ENCODE measurements at places on chromosomes 5 and 9. TPM values are rescaled to one million over a fixed set of nuclear protein-coding genes. Genes with fewer than 3 reads are reported as not detected.

DNA sequence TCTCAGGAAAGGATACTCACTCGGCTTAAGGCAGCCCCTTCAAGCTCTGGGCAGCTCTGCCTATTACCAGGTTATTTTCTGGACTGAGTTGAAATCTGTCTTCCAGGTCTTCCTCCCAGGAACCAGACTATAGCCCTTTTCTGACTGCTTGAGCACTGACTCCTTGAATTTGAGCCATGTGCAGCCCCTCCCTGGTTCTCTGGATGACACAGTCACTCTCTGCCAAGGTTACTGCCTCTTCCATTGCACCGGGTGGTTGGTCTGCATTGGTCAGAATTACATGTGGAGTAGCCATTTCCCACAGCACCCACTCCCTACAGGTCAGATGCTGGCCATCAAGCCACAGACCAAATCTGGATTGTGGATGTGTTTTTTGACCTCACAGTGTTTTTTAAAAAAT, 81.9 kb downstream of the KLF4 start:
- H3K27ac ChIP-seq, result no peak overlapping the region
- no peak overlapping the region for H3K4me3 ChIP-seq
- no peak for DNase-seq
- H3K27me3 ChIP-seq, result peaks cover 2% of the 10 kb centered on the region

- peaks cover 4% of the 10 kb centered on the region for H3K4me1 ChIP-seq
- H3K27me3 ChIP-seq, result no peaks in the 10 kb centered on the region
- DNase-seq, result no peak
- no peak overlapping the region for H3K4me3 ChIP-seq
- no peaks in the 10 kb centered on the region for H3K36me3 ChIP-seq
- no peak overlapping the region for H3K27ac ChIP-seq
Observed at GRCh38 chr9:83425240-83425639, 113.0 kb downstream of the FRMD3 start.

DNA sequence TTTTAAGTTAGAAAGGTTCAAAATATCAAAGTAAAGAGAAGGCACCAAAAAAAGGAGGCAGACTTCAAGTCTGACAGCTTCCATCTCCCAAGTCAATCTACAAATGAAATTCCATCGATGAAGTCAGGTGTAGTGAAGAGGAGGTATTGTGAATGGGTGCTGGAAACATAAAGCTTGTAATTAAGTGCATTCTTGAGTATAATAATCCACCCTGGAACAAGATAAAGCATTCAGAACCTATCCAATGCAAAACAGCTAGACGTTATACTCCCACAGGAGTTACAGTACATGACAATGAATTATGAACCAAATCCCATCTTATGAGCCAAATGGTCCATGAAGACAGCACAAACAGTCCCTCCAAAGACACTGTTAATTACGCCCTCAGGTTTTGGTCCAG, 22.3 kb downstream of the BNC2 start:
- DNase-seq, result no peak
- H3K36me3 ChIP-seq, result no peaks in the 10 kb centered on the region
- no peaks in the 10 kb centered on the region for H3K4me1 ChIP-seq
- no peaks in the 10 kb centered on the region for H3K27me3 ChIP-seq
- H3K27ac ChIP-seq, result no peak overlapping the region
- H3K4me3 ChIP-seq, result no peak overlapping the region

GRCh38 chr9:98815391-98815951, 8.0 kb downstream of the GALNT12 start:
- H3K27ac ChIP-seq, result no peak overlapping the region
- H3K36me3 ChIP-seq, result peaks cover 11% of the 10 kb centered on the region
- H3K27me3 ChIP-seq, result no peaks in the 10 kb centered on the region

The SOHLH1 gene
- not detected for total RNA-seq

DNA sequence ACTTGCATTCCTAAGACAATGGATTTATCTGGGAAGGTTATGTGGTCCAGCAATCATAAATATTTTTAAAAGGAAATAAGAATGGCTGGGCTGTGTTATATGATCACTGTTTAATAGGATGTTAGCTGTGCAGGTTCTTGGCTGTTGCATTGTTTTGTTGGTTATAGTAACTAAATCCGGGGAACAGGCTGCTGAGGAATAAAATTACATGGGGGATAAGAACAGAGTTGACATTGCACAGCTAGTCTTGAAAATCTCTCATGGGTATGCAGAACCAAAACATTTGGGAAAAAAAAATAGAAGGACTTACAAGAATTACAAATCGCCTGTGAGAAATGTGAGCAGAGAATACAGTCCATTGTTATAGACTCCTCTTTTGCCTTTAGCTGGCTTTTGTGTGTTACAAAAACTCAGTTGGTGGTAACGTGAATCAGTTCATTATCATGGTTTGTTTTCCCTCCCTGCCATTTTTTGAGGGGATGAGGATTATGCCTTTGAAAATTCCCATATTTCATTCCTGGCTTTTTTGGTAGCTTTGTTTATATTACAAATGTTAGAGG, 375.3 kb upstream of the DAB2 start:
- peaks cover 2% of the 10 kb centered on the region for H3K27me3 ChIP-seq
- H3K27ac ChIP-seq, result no peak overlapping the region
- no peak overlapping the region for H3K4me3 ChIP-seq
- H3K36me3 ChIP-seq, result no peaks in the 10 kb centered on the region
- no peaks in the 10 kb centered on the region for H3K4me1 ChIP-seq
- DNase-seq, result no peak

The CDH18 gene
- total RNA-seq, result not detected

The SMIM33 gene
- total RNA-seq, result 0.32 TPM

GRCh38 chr9:90860826-90861225, 59.2 kb downstream of the SYK start:
- H3K36me3 ChIP-seq, result no peaks in the 10 kb centered on the region
- peaks cover 19% of the 10 kb centered on the region for H3K27me3 ChIP-seq
- no peak overlapping the region for H3K4me3 ChIP-seq
- no peak overlapping the region for H3K27ac ChIP-seq

GRCh38 chr5:80871541-80871961, 88.6 kb upstream of the RASGRF2 start:
- H3K27ac ChIP-seq, result no peak overlapping the region
- no peak overlapping the region for H3K4me3 ChIP-seq
- H3K4me1 ChIP-seq, result peaks cover 14% of the 10 kb centered on the region
- peaks cover 48% of the 10 kb centered on the region for H3K36me3 ChIP-seq

DNA sequence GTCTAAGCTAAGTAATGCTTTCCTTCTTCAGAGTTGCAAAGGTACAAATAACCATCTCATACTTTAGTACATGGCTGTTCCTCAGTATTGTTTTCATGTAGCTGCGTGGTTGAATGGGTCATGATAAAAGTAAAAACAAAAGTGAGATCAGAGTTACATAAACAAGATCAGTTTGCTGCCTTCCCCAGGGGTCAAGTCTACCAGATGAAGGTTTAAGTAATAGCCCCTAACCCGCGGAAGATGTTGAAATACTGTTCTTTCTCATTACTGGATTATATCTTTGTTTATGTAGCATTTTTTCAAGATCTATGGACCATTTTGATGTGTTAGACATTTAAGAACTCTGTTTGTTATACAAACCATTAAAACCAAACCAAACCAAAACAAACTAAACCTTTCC, 34.1 kb upstream of the ARRDC3 start:
- no peak for DNase-seq
- no peaks in the 10 kb centered on the region for H3K36me3 ChIP-seq
- no peak overlapping the region for H3K4me3 ChIP-seq
- H3K27ac ChIP-seq, result no peak overlapping the region

The PCDHA3 gene
- total RNA-seq, result not detected

DNA sequence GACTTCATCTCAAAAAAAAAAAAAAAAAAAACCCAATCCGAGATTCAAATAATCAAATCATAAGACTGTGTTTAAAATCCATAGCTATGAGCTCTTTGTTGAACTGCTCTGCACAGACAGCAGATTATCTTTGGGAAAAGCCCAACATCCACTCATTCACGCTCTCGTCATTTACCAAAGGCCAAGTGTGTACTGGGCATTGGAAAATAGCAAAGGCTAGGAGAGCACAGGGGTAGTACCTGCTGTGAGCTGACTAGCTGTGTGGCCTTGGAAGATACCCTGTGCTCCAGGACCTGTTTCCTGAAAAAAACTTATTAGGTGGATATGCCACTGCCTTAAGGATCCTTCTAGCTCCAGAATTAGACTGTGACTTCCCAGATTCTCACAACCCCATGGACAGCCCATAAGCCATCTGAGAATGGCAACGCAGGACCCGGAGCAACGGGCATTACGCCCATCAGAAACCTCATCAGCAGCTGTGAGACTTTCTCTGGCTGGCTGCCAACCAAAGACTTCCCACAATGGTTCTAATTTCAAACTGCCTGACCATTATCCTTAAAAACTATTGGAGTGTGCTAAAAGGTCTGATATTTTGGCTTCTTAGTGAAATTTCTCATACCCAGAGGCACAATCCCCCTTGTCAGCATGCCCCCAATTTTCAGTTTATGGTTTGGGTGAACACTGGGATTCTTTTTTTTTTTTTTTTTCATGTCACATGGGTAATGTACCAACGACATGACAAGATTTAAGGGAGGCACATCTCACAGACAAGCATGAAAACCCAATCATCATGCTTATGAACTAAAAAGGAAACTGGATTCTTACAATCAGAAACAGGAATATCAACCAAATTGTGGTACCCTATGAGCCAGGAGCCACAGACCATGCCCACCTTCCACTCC, 16.8 kb downstream of the SERINC5 start:
- peaks cover 58% of the 10 kb centered on the region for H3K4me1 ChIP-seq
- H3K36me3 ChIP-seq, result peaks cover 82% of the 10 kb centered on the region
- peak overlapping the region; percentile 46 for H3K27ac ChIP-seq
- no peak overlapping the region for H3K4me3 ChIP-seq

GRCh38 chr9:14783358-14783757, 60.8 kb upstream of the CER1 start:
- peaks cover 3% of the 10 kb centered on the region for H3K27me3 ChIP-seq
- no peaks in the 10 kb centered on the region for H3K36me3 ChIP-seq
- no peak overlapping the region for H3K4me3 ChIP-seq

DNA sequence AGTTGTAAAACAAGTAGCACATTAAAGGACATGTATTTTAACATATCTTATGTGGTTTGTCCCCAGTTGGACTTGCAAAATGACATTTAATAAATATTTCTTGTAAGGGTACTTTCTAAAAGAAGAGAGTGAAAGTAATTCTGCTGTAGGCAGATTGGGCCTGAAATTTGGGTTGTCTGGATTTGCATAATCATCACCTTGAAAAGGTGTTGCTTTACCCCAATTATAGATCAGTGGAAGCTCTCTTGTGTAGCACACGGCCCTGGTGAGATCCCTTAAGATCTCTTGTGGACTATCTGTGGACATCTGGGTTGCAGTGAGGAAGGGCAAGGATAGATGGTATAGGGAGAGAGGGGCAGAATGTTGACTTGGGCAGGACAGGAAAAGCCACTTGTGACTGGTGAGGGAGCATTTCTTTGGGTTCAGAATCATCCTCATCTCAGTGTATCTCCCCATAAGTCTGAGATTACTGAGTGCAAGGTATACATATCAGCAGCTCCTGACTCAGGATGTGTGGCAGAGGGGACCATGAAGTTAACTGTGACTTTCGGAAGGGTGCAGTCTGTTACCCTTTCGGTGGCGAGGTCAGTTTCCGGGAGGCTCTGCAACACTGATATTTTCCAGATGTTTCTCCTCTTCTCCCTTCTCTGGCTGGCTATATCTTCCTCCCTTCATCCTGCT, 2.0 kb upstream of the TNFAIP8 start:
- peaks cover 86% of the 10 kb centered on the region for H3K4me1 ChIP-seq
- peak overlapping the region; percentile 76 for H3K27ac ChIP-seq
- no peak for DNase-seq
- H3K36me3 ChIP-seq, result peaks cover 47% of the 10 kb centered on the region
- peak overlapping the region; percentile 31 for H3K4me3 ChIP-seq

- no peaks in the 10 kb centered on the region for H3K36me3 ChIP-seq
- DNase-seq, result no peak
- no peaks in the 10 kb centered on the region for H3K4me1 ChIP-seq
- no peak overlapping the region for H3K27ac ChIP-seq
Observed at GRCh38 chr5:133895979-133896845, 72.2 kb downstream of the C5orf15 start.

DNA sequence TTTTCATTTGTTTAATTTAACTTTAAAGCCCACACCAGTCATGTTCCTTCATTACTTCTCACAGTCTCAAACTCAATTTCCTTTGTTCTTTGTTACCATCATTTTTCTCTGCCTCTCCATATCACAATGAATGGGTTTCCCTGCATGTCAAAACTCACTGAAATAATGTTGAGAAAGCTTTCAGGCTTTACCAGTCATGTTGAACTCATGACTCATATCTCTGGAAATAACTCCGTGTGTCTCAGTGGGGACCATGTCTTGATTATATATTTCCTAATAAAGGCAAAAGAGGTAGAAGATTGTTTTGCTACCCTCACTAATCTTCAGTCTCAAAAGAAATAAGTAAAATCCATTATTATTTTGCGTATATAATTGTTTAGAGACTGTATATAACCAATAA, 231.2 kb downstream of the CHSY3 start:
- no peaks in the 10 kb centered on the region for H3K4me1 ChIP-seq
- H3K4me3 ChIP-seq, result no peak overlapping the region
- no peak overlapping the region for H3K27ac ChIP-seq
- H3K27me3 ChIP-seq, result no peaks in the 10 kb centered on the region

The IL6ST gene
- total RNA-seq, result 37.3 TPM

DNA sequence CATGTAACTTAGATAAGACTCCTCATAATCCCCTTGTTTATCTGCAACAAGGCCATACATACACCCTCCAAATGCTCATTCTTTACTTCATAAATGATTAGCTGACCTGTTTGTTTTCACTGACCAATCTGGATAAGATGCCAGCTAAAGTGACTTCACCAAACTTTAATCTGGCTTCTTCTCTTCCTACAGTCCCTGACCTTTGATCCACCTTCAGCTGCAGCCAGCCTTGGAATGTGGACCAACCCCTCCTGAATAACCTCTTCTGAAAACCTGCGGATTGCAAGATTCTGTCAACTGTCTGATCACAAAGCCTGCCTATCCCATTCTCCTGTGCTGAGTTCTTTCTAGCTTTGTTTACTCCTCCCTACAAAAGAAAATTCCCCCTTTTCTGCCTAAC, 476.8 kb downstream of the LRRC70 start:
- H3K27me3 ChIP-seq, result no peaks in the 10 kb centered on the region
- DNase-seq, result no peak
- no peak overlapping the region for H3K27ac ChIP-seq

DNA sequence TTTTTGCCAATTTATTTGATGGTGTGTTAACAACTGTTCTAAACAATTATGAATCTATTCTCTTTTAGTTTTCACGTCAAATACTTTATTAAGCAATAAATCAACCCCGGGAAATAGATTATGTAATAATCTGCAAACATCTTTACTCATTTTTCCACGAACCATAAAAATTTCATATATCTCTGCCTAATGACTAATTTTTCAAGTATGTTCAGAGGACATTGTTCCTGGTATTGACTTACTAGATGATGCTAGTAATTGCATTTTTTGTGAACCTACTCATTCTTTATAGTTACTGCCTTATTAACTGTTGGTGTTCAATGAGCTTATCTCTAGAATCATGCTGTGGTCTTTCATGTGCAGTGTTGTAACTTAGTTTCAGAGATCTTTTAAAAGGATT, 41.0 kb upstream of the FBN2 start:
- DNase-seq, result no peak
- H3K27ac ChIP-seq, result no peak overlapping the region
- no peaks in the 10 kb centered on the region for H3K4me1 ChIP-seq
- no peak overlapping the region for H3K4me3 ChIP-seq

Measured in activated CD8-positive, alpha-beta T cell treated with anti-CD3 and anti-CD28 coated beads, Interleukin-2, amount 10 ng/mL, durations not matched to agents 7 days and 5 days (primary cell).